ENCODE measurements at places on chromosomes 7 and 10.

- no peak for DNase-seq
Measured at GRCh38 chr10:114955984-114956383, 18.0 kb downstream of the TRUB1 start.

DNA sequence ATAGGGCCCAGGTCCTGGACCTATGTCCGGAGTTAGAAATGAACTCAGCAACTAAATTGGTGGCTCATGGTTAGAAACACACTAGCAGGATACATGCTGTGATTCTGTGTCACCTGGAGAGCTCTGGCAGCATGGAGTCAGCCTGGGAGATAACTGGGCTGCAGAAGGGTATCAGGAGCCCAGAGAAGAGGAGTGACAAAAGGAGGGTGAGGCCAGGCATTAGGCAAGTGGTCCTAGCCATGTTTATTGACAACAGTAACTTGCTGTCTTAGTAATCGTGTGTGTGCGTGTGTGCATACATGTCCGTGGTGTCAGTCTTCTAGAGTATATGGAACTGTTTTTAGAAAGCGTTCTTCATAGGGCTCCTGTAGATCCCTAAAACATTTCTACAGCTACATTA is 157.5 kb upstream of the PHYHIPL start:
- no peak for DNase-seq

DNA sequence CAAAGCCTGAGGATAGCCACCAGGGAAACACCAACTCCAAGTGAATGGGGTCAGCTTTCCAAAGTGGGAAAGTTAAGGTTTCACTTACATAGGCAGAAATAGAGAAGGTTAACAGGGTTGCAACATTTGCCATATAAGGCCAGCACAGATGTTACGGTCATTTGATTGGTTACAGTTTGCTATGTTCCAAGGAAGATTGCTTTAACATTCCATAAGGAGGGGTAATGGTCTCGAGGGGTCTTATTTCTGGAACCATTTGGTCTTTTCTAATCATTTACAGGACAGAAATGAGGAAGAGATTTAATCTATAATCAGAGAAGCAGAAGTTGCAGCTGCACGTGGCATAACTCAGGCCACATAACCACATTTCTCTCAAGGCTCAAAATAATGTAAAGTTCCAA is 679.4 kb upstream of the C7orf33 start:
- DNase-seq, result no peak

DNA sequence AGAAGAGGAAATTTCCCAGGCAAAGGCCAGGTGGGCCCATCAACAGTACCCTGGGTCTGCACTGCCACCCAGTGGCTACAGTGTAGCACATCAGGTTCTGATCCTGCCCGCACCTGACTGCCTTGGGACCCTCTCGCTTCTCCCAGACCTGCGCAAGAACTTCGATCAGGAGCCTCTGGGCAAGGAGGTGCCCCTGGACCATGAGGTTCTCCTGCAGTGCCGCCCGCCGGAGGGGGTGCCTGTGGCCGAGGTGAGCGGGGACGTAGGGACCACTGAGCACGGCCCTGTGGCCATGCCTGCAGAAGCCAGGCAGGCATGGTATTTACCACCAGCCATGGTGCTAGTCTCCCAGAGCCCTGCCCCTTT is 33.9 kb upstream of the SLC29A3 start:
- no peak for DNase-seq

- no peak for DNase-seq
Measured at GRCh38 chr10:107900131-107900530, 735.6 kb upstream of the SORCS1 start.

- DNase-seq, result no peak
Measured at GRCh38 chr7:4550117-4550516, 132.0 kb upstream of the FOXK1 start.

- DNase-seq, result no peak
Measured at GRCh38 chr10:88154596-88155250, 291.3 kb downstream of the PTEN start.

GRCh38 chr10:72158176-72158575 is 57.6 kb upstream of the ANAPC16 start:
- DNase-seq, result no peak

All from stimulated activated CD4-positive, alpha-beta T cell treated with anti-CD3 and anti-CD28 coated beads, Interleukin-1b, Interleukin-23, amount 100 ng/mL, for 1 hour (primary cell).